ENCODE measurements at places on chromosomes 2 and 18. TPM values are rescaled to one million over a fixed set of nuclear protein-coding genes. Genes with fewer than 3 reads are reported as not detected.

The BOK gene
- 54.0 TPM for total RNA-seq

The ATOH8 gene
- total RNA-seq = 9.1 TPM

The PTGR3 gene
- total RNA-seq = 12.1 TPM

The SPIRE1 gene
- total RNA-seq = 29.3 TPM

The ALPI gene
- total RNA-seq = not detected

The TCF23 gene
- total RNA-seq = not detected

The LCT gene
- total RNA-seq = under 0.01 TPM

The GATA6 gene
- 5.2 TPM for total RNA-seq

The UGT1A4 gene
- not detected for total RNA-seq

The CACNB4 gene
- total RNA-seq = 0.43 TPM

The RPRM gene
- not detected for total RNA-seq

The RALB gene
- total RNA-seq = 35.1 TPM

The C2orf66 gene
- total RNA-seq = not detected

The OSBPL6 gene
- total RNA-seq = 3.9 TPM

The INO80B gene
- 11.7 TPM for total RNA-seq

The SKOR2 gene
- total RNA-seq = not detected

The VAMP8 gene
- total RNA-seq = 3.5 TPM

The SLC40A1 gene
- total RNA-seq = 19.4 TPM
